ENCODE measurements at places on chromosomes 2 and 18.
A peak's percentile ranks its signal among the peaks of the same experiment; 100 is the strongest.

- DNase-seq, result peak; percentile 86
These were observed 198.5 kb upstream of the ITGA4 start for GRCh38 chr2:181258720-181259119.

DNA sequence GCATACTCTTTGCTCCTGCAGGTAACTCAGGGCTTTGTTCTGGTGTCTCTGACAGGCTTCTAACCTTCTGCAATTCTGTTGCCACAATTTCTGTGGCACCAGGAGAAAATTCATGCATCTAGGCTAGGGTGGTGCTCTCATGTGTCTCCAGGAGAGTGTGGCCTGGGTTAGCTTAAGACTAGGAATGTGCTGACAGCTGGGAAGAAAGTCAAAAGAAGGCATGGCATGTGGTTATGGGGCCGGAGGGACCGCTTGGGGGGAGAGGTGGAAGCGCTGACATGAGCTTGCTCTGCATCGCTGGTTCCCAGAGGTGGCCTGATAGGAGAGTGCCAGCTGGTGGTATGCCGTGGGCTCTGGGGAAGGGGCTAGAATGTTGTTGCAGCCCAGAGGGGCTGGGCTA lies 173.3 kb upstream of the TNP1 start:
- DNase-seq, result no peak

DNA sequence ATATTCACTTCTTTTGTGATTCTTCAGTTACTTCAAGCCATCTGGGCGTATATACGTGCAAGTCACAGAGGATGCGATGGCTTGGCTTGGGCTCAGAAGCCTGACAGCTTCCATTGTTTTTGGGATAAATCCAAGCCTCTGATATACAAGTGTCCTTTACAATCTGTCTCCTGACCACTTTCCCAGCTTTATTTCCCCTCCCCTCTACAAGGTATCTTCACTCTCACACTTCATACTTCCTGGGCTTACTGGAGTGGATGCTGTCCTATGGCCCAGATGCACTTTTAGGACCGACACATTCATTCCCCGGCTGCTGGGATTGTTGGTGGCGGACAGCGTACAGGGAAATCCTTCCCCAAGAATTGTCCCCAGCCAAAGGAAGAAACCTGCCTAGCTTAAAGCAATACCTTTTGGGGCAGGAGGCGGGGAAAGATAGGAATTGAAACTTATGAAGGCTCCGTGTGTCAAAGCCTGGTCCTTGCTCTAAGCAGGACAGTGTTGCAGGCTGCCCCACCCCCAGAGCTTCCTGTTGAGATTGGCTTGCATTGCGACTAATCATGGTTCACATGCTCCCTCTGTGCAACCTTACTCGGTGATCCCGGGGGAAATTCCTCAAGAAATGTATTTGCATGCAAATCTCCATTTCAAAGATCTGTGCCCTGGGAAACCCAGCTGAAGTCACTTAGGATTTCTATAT lies 802.9 kb upstream of the ID2 start:
- no peak for DNase-seq

GRCh38 chr2:23568626-23569190 lies 183.7 kb downstream of the KLHL29 start:
- DNase-seq, result no peak

DNA sequence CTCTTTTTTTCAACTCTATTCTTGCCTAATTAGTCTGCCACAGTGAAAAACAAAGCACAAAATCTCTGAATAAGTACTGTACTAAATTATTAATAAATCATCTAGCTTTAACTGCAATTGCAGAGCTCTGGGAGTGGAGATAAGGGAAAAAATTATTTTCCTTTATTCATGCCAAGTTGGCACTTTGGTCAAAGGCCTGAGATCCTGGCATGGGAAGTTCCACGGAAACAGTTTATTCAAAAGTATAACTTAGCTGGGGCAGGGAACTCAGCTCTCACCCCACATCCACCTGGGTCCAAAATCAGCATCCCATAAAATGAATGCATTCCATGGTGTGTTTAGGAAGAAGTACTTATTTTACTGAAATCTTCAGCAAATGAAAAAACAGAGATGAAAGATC lies 185.2 kb upstream of the APCDD1 start:
- no peak for DNase-seq
